Keratinocyte (primary cell): ENCODE measurements at places on chromosomes 16 and 17. TPM values are rescaled to one million over a fixed set of nuclear protein-coding genes. Genes with fewer than 3 reads are reported as not detected.
A peak's percentile ranks its signal among the peaks of the same experiment; 100 is the strongest.

DNA sequence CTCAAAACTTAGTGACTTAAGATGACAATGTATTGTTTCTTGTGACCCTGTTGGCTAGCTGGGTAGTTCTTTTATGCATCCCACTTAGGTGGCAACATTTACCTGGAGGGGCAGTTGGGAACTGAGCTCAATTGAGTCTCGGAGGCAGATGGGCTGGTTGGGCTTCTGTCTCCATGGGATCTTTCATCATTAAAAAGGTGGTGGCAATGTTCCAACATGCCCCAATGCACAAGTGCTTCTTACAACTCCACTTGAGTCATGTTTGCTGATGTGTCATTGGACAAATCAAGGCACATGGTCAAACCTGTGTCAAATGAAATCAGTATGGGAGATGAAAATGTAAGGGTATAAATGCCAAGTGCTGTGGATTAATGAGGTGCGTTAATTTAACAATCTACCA lies 11.7 kb upstream of the HS3ST3B1 start:
- H3K27ac ChIP-seq: no peak overlapping the region
- DNase-seq: no peak
- H3K4me1 ChIP-seq: no peaks in the 10 kb centered on the region
- H3K4me3 ChIP-seq: no peak overlapping the region
- H3K36me3 ChIP-seq: no peaks in the 10 kb centered on the region
- no peaks in the 10 kb centered on the region for H3K27me3 ChIP-seq

GRCh38 chr17:48543854-48544348 lies 1.0 kb downstream of the HOXB2 start:
- no peak for DNase-seq
- H3K36me3 ChIP-seq: peaks cover 3% of the 10 kb centered on the region
- H3K4me1 ChIP-seq: peaks cover 24% of the 10 kb centered on the region
- H3K27ac ChIP-seq: peak overlapping the region; percentile 71

- peaks cover 19% of the 10 kb centered on the region for H3K4me1 ChIP-seq
- DNase-seq: no peak
- H3K36me3 ChIP-seq: no peaks in the 10 kb centered on the region
- H3K27me3 ChIP-seq: no peaks in the 10 kb centered on the region
These were observed 13.3 kb upstream of the ATP6V0C start for GRCh38 chr16:2500430-2500917.

GRCh38 chr17:13537167-13537731 lies 64.5 kb downstream of the HS3ST3A1 start:
- no peaks in the 10 kb centered on the region for H3K4me1 ChIP-seq
- H3K4me3 ChIP-seq: no peak overlapping the region
- H3K27ac ChIP-seq: no peak overlapping the region
- no peaks in the 10 kb centered on the region for H3K27me3 ChIP-seq
- H3K36me3 ChIP-seq: no peaks in the 10 kb centered on the region

GRCh38 chr16:82404586-82405315 lies 222.0 kb upstream of the CDH13 start:
- no peak overlapping the region for H3K4me3 ChIP-seq
- no peak overlapping the region for H3K27ac ChIP-seq
- H3K4me1 ChIP-seq: no peaks in the 10 kb centered on the region
- peaks cover 16% of the 10 kb centered on the region for H3K27me3 ChIP-seq

DNA sequence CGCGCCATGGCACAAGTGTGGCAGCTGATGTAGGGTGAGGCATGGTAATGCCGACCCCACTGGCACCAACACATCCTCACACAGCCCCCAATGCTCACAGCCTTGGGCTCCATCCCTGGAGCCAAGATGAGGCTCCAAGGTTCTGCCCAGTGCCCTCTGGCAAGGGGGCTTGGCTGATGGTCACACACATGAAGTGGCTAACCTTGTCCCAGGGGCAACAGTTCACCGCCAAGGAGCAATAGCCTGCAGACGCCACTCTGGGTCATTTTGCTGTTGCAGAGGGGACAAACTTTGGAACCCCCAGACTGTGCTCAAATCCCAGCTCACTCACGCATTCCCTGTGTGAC lies 26.8 kb downstream of the TNFRSF13B start:
- no peaks in the 10 kb centered on the region for H3K36me3 ChIP-seq
- no peak overlapping the region for H3K27ac ChIP-seq
- H3K4me1 ChIP-seq: no peaks in the 10 kb centered on the region
- DNase-seq: no peak

TP53TG3F gene
- not detected in 3 replicates for polyA plus RNA-seq

SLC4A1 gene
- polyA plus RNA-seq: 0.06 TPM in 1 of 3 replicates, not detected in the others

STAT5A gene
- polyA plus RNA-seq: 0.28 to 0.53 TPM (median 0.51 TPM) in 3 replicates

STH gene
- polyA plus RNA-seq: not detected in 3 replicates

FBXW10B gene
- 2.8 to 5.0 TPM (median 4.4 TPM) in 3 replicates for polyA plus RNA-seq
